A673 (cell line): ENCODE measurements at places on chromosomes 16 and 17. TPM values are rescaled to one million over a fixed set of nuclear protein-coding genes. Genes with fewer than 3 reads are reported as not detected.

DNA sequence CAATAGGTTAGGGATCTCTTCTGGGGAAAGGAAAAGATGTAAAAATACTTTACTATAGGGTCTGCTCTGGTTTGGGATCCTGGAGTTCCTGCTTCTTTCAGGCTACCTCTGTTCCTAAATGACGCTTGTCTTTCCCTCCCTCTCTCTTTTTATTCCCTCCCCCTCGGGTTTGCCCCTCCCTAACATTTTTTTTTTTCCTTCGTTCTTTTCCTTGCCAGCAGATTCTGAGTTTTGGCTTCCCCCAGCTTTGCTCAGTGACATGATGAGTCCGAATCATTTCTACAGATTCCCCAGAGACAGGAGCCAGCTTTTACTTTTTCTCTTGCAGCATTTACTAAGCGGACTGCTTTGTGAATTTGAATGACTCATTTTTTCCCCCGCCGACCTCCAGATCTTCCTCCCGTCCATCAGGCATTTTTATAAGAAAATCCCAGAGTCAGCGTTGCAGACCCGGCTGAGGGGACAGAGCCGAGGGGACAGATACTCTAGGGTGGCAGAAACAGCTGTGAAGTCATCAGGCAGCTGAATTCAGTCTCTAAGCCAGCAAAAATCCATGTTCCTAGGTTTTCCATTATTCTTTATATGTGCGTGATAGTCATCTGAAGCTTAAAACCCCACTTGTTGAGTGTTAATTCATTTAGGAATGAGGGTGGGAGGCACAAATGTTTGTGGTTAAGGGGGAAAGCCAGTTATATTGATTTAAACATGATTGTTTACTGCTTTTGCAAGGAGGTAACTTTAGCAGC is at the start of gene TMEM100:
TSS of gene TMEM100 (minus strand) at position 123 of the 746 bp plus-strand sequence. CDS start 1,794 bp downstream, outside the sequence.
- peak; percentile 91 for DNase-seq

DNA sequence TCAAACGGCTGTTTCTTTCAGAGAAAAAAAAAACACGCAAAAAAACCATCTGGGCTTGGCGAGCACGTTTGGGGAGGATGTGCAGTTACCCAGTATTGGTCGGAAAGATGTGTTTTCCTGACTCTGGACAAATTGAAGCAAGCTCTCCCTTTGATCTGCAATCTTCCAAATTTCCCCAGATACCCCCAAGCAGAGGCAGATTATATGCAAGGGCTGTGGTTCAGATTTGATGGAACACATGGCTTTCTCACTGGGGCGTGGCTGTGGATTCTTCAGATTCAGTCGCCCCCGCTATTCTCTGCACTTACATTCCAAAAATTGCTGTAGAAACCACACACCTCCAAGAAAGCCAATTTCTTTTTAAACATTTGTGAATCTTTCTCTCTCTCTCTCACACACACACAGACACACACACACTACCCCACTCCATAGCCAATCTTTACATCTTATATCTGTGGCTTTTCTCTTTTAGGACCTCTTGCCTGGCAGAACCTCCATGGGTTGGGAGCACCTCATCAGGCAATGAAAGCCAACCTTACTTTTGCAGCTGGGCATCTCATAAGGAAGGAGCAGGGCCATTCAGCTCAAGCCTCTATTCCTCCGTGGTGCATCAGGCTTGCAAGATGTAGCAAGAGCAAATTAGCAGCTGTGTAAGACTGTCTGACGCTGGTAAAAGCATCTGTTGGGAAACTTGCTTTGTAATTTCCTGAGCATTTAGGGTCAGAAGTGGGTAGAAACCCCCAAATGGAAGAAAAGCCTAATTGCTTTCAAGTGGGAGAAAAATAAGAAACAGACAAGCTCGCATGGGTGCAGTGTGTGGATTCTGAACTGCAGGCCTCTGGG is 103.9 kb upstream of the FAM20A start:
- DNase-seq, result no peak

The TMEM186 gene
- 13.3 and 13.5 TPM in 2 replicates for total RNA-seq

- no peak for DNase-seq
Measured at GRCh38 chr17:2906901-2907300, 110.7 kb downstream of the RAP1GAP2 start.

- no peak for DNase-seq
Measured at GRCh38 chr16:7057458-7057857, 275.2 kb upstream of the RBFOX1 start.

The ABCC11 gene
- total RNA-seq, result 0.13 TPM in 1 of 2 replicates, not detected in the other

GRCh38 chr17:17877529-17878358 is 41.0 kb upstream of the SREBF1 start:
- peak; percentile 73 for DNase-seq
